H4 (cell line): ENCODE measurements at places on chromosomes 12 and 14. TPM values are rescaled to one million over a fixed set of nuclear protein-coding genes. Genes with fewer than 3 reads are reported as not detected.

DNA sequence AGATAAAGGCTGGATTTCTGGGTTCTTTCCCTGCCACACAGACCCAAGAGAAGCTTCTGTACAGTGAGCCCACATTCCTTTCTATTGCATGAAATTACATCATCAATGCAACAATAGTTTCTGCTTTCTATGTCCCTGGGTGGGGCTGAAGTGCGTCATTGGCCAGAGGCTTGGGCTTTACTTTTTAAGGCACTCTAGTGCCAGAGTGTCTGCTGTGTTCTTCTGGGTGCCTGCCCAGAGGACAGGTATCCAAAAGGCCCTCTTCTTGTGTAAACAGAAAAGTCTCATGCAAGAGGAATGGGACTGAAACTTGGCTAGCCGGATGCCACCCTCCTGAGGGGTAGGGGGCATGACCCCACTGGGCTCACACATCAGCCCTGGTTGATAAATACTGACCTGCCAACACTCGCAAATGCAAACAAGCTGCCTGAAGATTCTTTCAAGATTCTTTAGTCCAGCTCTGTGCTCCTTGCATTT, 5.9 kb downstream of the KRT86 start:
- DNase-seq, result peak; percentile 96

The CACNA1C gene
- total RNA-seq, result 1.5 TPM in 2 replicates

The MYF6 gene
- total RNA-seq, result not detected in 2 replicates

DNA sequence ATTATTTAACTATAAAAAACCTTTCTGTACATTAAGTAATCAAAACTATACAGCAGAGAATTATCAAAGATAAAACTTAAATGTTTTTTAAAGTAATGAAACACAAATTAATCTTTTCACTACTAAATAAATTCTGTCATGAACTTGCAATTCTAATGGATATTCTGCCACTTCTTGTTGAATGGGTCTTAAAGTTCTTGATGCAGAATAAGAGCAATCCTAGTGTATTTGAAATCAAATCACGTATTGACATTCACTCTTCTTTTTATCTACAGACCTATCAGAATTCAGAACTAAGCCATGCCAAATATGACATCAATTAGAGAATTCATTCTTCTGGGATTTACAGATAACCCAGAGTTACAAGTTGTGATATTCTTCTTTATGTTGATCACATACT, at the start of gene OR6C65:
Gene OR6C65, plus strand, starts transcription at position 301 of the 400 bp plus-strand sequence. Its CDS starts 0 bp downstream, at position 301.
- no peak for DNase-seq

- no peak for DNase-seq
Observed at GRCh38 chr12:128009108-128009507, 257.9 kb upstream of the TMEM132C start.

DNA sequence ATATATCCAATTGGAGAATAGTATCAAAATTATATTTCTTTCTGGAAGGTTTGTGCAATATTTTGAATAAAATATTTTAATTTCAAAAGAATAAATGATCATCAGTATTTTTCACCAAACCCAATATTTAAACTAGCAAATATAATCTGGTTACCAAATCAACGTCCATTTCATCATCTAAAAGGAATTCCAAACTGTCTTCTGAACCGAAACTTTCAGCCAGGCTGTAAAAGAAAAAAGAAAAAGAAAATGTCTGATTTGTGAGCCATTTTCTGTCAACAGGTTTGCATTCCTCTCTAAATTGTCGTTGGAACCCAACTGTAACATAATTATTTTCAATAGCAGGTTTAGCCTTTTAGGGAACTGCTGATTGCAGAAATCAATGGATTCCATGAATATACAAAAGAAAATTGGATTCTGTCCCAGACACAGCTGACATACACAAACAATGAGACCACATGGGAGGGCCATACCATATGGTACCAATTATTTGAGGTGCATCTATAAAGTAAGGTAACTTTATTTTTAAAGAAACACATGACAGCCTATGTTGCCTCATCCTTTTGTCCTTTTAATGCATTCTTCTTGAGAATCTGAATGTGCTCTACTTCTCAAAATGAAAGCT, 22.7 kb downstream of the SNRPF start:
- DNase-seq, result no peak

The FOXM1 gene
- total RNA-seq, result 45.8 and 61.9 TPM in 2 replicates

DNA sequence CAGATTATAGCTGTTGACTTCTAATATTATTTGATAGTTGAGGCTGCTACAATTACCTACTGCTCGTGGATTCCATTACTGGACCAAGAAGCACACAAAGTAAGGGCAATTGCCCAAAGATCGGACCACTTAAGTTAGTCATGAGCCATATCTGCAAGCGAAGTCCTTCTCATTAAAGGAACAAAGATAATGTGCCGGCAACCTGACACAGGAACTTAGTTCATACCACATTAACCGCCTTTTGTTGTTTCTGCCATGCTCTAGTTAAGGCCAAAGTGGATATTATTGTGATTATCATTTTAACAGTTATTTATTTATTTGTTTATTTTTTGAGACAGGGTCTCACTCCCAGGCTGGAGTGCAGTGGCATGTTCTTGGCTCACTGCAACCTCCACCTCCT, 38.1 kb upstream of the TMED10 start:
- DNase-seq, result no peak

DNA sequence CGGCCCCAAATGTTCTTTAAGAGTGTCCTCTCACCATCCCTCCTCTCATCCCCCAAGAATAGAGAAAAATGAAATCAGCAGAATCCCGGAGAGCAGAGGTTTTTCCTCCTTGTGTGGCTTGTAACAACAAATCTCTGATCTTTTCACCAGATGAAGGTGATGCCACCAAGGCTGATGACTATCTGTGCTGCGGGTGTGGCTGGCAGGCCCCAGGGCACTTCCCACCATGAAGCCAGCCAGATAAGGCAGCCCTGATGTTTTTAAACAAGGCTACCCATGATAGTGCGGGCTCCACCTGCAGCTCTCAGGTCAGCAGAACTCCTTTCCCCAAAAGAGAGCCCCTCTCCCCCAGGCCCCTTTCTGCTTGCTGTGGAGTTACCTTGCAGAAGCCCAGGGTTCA, 58.0 kb upstream of the PARP11 start:
- DNase-seq, result no peak

GRCh38 chr12:19741132-19741489, 301.8 kb downstream of the AEBP2 start:
- DNase-seq, result no peak

DNA sequence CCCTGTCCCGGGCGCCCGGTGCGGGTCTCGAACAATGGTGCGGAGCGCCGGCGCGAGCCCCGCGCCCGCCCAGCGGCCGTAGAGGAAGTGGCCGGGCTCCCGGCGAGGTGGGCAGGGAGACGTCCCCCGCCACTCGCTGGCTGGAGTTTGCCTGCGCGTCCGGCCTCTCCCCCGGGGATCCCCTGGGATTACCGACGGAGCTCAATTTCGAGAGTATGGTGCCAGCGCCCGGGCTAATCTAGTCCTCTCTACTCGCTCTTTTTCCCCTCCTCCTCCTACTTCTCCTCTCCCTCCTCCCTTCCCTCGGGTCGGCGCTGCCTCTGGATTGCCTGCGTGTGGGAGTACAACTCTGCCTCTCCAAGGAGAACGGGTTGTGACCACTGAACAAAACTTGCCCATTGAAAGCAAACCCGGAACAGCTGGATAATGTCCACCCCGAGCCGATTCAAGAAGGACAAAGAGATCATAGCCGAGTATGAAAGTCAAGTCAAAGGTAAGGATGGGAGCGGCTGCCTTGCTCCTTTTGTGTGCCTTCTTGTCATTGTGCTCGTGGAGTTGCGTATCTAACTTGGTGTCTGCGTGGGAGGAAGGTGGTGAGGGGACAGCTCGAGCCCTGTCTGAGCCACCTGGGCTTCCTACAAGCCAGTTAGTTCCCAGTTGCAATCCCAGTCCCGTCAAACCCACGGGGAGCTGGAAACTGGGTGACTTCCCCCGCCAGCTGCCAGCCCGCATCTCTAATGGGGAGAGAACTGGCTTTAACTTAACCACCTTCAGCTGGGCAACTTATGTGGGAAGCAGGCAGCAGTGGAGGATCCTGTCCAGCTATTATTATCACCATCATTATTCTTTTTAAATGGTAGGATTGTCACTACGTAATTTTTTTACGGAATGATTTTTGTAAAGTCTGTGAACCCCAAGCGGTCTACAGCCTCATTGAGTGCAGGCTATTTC, at the start of gene SRGAP1:
Gene SRGAP1, plus strand, starts transcription at position 310 of the 951 bp plus-strand sequence. Its CDS starts 117 bp downstream, at position 427.
- peak; percentile 67 for DNase-seq

- peak; percentile 58 for DNase-seq
Observed at GRCh38 chr12:73892201-73892600, 645.4 kb upstream of the ATXN7L3B start.

DNA sequence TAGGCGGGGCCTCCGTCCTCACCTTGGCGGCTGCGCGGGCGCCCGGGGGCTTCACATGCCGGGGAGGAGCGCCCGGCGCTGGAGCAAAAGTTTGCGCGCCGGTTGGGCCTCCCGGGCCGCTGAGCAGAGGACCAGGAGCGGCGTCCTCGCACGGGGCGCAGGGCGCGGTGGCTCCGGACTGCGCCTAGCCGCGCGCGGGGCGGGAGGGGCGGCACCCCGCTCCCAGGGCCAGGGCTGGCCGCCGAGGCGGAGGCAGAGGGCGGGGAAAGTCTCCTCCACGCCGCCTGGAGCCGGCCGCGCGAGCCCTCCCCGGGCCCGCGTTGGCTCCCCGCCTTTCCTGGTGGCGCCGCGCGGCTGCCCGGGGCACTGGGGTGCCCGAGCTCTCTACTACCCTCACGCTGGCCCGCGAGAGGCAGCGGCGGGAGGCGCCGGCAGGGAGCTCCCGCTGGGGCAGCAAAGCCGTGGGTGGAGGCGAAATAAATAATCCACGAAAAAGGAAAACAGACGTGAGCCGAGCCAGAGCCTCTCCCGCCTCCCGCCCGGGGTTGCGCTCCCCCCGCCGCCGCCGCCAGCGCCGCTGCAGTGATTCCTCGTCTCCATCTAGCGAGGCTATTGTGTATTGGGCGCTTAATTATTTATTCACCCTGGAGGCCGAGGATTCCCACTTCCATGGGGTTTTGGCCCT, 400 bp upstream of the PRIMA1 start:
- peak; percentile 22 for DNase-seq

GRCh38 chr14:89442280-89442679, 25.2 kb upstream of the FOXN3 start:
- DNase-seq, result no peak

- DNase-seq, result no peak
Observed at GRCh38 chr12:14567351-14568162, at the start of gene PLBD1. PLBD1 (minus strand) TSS chr12:14567883; CDS start chr12:14567696, 187 bp downstream.

- no peak for DNase-seq
Observed at GRCh38 chr12:85405262-85405661, 125.2 kb downstream of the ALX1 start.

DNA sequence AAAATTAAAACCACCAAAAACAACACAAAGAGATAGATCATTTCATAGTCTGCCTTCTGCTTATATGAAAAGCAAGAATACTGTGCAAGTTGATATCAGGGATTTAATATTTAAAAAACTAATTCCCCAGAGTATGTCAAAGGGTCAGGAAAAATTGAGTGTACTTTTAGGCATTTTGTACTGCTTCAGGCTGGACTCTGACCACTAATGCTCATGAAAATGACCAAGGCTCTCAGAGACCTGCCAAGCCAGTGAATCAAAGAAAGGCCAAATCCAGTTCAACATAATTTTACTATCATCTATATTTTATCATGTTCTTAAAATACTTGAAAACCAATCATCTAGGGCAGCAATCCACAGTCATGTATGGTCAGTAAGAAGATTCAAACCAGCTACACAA, 66.0 kb downstream of the TTC7B start:
- DNase-seq, result no peak

DNA sequence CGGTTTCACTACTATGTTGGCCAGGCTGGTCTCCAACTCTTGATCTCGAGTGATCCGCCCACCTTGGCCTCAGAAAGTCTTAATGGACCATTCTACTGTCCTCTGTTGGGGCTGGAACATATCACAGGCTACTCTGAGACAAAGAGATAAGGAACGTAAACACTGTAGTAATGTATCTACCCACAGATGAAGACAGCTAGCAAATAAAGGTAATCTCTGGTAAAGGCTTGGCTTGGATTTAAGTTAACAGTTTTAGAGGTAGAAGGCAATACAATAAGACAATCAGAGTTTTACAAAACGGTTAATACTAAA, 44.6 kb upstream of the ISM2 start:
- DNase-seq, result no peak

The B4GALNT3 gene
- total RNA-seq, result 3.0 and 3.3 TPM in 2 replicates

GRCh38 chr14:102479107-102479506, 30.5 kb downstream of the ANKRD9 start:
- no peak for DNase-seq

DNA sequence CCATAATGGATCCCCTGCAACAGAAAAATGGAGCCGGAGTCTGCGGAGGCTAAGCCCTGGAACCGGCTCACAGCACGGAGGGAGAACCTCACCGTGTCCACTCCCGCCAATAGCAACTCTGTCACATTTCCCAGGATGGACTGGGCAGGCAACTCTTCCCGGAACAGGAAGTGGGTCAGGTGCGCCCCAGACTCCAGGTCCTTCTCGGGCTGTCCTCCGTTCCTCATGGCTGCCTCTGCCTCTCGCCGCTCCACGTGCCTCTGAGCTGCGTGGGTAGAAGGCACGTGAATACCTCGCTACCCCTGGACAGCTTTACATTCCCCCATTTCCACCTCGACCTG, 2.2 kb downstream of the CYP27B1 start:
- no peak for DNase-seq

GRCh38 chr12:101570047-101570446, 24.7 kb upstream of the MYBPC1 start:
- DNase-seq, result peak; percentile 53

The EXOC3L4 gene
- total RNA-seq, result not detected in 2 replicates

DNA sequence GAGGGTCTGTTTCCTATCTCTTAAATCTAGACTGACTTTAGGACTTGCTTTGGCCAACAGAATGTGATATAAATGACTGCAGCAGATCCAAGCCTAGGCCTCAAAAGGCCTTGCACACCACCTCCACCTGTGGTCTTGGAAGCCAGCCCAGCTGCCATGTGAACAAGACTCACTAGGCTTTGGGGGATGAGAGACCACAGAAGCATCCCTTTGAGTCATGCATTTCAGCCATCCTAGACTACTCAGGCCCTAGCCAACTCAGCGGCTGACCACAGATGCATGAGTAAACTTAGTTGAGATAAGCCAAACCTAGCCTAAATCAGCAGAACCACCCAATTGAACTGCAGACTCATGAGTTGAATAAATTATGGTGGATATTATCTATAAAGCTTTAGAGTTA, 87.7 kb downstream of the KCNH5 start:
- peak; percentile 84 for DNase-seq

DNA sequence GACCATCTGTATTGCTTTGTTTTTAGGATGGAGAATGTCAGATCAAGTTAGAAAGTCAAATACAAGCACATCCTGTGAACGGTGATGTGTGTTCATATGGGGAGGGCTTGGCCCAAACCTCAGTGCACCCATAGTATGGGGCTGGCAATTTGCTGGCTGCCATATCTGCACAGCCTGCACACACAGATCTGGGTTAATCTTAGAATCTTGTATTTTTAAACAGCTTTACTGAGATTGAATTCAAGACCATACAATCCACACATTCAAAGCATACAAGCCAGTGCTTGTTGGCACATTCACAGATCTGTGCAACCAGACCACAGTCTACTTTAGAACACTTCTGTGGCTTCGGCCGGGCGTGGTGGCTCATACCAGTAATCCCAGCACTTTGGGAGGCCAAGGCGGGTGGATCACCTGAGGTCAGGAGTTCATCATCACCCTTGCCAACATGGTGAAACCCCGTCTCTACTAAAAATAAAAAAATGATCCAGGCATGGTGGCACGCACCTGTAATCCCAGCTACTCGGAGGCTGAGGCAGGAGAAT, 90.4 kb downstream of the CCDC92 start:
- DNase-seq, result no peak

The TDRD9 gene
- not detected in 2 replicates for total RNA-seq

The TMCC3 gene
- total RNA-seq, result 0.43 and 0.84 TPM in 2 replicates

GRCh38 chr12:56296295-56296694, 3.8 kb downstream of the CS start:
- no peak for DNase-seq

- DNase-seq, result no peak
Observed at GRCh38 chr14:91211017-91211416, 33.5 kb downstream of the GPR68 start.

The TRHDE gene
- 2.4 and 8.8 TPM in 2 replicates for total RNA-seq
